ENCODE measurements at places on chromosomes 7 and 10.

DNA sequence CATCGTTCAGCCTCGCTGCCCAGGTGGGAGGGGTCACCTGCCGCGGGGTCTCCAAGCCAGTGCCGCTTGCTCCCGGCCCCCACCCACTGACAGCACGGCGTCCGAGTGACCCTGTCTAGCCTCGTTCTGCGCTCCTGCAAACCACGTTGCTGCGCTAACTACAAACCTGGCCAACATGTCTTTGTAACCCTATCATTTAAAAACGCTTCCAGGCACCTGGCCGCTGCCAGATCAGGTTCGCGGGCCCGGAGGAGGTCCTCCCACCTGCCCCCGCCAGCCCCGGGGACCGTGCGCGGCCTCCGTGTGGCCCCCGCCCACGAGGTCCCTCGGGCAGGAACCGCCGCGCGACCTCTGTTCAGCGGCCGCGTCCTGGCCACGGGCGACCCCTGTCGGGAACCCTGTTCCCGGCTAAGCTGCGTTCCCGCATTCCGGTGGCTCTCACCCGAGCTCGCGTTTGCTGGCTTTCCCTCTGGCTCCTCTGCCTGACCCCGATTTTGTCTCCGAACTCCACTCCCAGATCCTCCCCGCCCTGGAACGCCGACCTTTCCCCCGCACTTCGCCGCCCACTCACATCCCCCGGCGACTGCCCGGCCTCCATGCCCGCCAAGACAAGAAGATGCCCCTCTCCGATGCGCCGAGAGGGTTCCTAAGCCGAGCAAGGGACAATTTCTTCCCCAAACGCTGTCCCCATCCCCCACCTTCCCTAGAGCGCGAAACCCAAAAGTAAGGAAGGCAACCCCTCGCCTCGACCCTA is 2.4 kb downstream of the SFMBT2 start:
- DNase-seq, result no peak

GRCh38 chr10:8229153-8229552 is 174.7 kb downstream of the GATA3 start:
- no peak for DNase-seq

DNA sequence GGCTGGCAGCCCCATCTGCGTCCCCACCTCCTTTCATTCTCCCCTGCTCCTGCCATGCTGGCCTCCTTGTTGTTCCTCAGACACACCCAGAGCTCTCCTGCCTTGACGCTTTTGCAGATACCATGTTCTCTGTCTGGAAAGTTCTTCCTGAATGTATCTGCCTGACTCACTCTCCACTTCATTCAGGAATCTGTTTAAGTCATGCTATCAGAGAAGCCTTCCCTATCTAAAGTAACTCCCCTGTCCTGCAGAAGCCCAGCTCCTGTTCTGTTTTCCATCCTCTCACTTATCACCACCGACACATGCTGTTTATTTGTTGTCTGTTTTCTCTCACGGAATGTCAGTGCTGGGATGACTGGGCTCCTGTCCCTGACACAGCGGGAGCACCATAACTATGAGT is 82.0 kb downstream of the AFAP1L2 start:
- no peak for DNase-seq

DNA sequence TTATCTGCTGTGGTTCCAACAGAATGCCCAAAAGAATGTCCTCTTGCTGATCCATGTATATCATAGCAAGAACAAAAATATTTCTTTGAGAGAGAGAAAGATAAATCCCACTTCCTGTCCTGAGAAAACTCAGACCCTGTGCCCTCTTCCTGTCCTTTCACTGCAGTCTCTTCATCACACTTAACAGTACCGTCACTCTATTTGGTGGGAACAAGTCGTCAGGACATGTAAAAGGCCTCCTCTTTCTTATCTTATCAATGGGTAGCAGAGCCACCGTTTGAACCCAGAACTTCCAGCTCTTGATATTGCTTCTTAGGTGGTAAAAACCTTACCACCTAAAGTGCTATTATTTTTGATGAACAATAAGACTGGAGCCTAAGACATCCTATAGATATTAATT is 43.9 kb downstream of the CHRM2 start:
- no peak for DNase-seq

DNA sequence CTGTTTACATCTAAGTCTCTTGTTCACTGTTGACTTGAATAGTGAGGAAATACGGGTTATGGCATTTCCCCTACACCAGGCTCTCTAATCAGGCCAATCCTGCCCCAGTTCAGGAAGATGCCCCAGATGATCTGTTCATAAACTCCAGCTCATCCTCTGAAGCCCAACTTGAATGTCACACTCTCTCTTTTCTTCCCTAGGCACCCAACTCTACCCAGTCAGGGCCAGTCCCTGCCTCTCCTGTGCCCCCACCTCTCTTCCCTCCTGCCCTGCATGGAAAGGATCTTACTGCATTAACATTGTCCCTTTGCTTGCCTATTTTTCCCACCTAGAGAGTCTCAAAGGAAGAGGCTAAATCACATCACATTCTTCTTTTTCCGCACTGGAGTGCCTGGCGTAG is 10.6 kb upstream of the TRPV6 start:
- no peak for DNase-seq

DNA sequence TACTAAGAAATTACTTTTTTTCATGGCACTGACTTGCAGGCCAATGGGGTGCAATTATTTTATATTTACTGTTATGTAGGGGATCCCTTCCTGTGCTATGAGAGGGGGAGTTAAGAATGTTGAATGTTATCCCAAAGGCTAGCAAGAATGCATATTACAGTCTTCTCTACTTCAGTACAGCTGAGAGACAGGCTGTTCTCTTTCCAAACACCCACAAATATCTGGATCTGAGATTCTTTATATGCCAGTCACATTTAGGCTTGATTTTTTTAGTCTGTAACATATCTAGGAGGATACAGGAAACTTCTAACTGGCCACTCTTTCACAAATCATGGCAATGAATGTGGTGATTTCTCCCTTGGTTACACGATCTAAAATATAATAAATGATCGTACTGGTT is 266.4 kb upstream of the FZD8 start:
- no peak for DNase-seq

DNA sequence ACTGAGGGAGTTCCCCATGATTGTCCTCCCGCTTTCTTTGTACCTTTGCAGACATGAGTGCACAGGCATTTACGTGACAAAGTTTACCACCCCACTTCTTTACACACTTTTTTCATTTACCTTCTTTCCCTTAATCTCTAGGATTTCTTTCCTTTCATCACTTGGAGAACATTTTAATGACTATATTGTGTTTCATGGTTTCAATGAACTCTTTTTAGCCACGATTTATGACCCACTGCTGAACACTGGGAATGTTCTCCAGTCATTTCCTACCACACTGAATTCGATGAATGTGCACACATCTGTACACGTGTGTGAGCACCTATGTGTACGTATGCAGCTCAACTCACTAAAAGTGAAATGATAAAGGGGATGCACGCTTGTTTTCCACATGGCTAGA is 371.7 kb upstream of the IGFBP3 start:
- DNase-seq, result no peak

GRCh38 chr10:517872-518475 is 171.5 kb downstream of the DIP2C start:
- no peak for DNase-seq

DNA sequence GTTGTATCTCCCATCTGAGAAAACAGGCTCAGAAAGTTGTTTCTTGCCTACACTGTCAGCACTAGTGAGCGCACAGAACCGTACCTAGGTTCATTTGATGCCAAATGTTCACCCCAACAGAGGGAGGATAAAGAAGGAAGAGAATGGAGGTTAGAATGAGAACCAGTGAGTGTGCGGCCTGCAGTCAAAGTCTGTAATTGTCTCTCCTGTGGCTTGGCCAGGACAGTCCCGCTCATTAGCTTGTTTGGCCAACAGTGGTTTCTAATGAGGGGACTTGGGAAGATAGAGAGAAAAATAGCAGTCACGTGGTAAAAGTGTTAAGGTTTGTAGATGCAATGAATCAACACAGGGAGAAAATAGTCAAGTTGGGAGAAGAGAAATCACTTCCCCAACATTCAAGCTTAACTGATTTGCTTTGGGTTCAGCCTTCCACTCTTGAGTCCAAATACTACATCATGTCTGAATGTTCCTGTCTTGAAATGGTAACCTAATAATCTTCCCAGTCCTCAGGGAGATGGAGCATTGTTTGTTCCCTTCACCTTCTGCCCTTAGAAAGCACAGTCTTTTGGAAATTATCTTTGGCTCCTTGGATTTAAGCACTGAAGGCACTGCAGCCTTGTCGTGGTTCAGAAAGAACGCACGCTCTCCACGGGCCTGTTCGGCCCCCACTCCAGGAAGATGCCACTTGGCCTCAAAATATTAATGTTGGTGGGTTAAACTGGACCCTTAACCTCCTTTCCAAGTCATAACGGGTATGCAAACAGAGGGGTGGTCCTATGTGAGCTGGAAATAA is 360.4 kb upstream of the ZNF32 start:
- DNase-seq, result no peak

GRCh38 chr10:129126982-129127381 is 340.1 kb upstream of the MGMT start:
- DNase-seq, result no peak

DNA sequence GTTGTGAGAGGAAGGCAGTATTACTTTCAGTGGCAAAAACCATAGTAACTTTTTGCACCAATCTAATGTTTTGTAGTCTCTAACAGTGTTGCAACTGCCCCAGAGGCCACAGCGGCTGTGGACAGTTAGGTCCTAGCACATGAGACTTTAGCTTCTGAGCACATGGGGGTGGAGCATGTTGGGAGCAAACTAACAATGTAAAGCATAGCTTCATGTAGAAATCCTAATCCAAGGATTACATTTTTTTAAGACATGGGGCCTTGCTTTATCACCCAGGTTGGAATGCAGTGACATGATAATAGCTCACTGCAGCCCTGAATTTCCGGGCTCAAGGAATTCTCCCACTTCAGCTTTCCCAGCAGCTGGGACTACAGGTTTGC is 49.0 kb downstream of the LAMB1 start:
- no peak for DNase-seq

GRCh38 chr7:24730018-24730369 is 27.3 kb downstream of the GSDME start:
- no peak for DNase-seq

- DNase-seq, result no peak
Measured at GRCh38 chr7:127380479-127380878, 12.0 kb downstream of the ZNF800 start.

GRCh38 chr10:1488970-1489548 is 248.3 kb downstream of the ADARB2 start:
- no peak for DNase-seq

DNA sequence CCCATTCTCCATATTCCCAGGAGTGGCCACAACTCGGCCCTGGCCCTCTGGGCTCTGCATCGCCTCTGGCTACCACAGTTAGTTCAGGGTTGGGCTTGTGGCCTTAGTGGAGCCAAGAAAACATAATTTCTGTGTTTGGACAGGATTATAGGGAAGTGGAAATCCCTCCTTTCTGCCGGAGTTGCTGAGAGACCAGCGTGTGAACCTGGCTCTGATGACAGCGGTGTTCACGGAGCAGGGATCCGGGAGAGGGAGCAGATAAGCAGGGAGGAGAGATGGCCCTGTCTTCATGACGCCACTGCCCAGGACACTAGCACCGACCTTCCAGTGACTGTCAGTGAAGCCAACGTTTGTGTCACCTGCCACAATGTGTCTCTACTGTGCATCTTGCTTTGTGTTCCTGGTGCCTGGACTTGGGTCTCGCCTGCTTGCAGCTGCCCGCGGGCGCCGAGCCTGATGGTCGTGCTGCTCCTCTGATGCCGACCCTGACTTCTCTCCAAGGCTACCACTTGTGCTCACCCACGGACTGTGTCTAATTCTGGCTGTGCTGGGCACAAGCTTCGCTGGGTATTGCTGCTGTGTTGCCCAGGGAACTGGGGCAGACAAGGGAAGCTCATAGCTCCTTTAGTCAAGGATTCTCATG is 67.0 kb upstream of the VIPR2 start:
- DNase-seq, result no peak

GRCh38 chr7:30466266-30466665 is 12.3 kb downstream of the NOD1 start:
- DNase-seq, result no peak

DNA sequence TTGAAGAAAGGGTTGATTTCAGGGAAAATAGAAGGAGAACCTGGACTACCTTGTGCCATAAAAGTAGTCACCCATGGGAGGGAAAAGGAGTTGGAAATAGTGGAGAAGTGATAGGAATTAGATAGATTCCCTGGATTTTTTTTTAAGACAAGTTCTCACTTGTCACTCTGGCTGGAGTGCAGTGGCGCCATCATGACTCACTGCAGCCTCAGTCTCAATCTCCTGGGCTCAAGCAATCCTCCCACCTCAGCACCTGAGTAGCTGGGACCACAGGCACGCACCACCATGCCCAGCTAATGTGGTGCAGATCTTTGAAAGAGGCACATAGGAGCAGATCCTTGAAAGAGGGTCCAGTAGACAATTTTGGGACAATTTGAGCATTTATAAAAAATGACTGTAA is 9.5 kb upstream of the BLNK start:
- DNase-seq, result no peak

DNA sequence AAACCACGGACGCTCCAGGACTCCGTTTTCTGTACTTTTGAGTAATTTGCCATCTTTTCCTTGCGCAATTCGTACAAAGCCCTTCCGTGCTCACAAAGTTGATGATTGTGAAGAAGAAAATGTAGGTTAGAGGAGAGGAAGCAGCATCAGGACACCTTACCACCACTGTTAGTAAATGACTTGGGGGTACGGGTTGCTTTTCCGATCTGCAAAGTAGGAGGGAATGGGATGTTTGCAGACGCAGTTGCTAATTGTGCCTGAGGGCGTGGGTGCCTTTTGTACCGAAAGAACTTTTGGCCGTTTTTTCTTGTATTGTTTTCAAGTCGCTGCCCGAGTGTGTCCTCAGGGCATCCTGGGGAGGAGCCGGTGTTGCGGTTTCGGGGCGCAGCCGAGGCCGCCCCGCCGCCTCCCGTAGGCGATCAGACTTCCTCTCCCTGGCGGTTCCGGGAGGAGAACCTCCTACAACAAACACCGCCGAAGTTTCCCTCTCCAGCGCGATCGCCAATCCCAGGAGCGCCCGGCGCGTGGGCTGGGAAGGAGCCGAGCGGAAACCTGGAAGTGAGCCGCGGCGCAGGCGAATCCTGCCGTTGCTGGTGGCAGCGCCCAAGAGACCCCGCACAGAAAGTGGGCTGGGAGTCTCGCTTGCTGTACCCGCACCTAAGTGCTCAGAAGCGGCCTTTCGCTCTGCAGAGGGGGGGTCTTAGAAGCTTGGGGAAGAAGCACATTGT is 1.0 kb downstream of the PRR15 start:
- no peak for DNase-seq

DNA sequence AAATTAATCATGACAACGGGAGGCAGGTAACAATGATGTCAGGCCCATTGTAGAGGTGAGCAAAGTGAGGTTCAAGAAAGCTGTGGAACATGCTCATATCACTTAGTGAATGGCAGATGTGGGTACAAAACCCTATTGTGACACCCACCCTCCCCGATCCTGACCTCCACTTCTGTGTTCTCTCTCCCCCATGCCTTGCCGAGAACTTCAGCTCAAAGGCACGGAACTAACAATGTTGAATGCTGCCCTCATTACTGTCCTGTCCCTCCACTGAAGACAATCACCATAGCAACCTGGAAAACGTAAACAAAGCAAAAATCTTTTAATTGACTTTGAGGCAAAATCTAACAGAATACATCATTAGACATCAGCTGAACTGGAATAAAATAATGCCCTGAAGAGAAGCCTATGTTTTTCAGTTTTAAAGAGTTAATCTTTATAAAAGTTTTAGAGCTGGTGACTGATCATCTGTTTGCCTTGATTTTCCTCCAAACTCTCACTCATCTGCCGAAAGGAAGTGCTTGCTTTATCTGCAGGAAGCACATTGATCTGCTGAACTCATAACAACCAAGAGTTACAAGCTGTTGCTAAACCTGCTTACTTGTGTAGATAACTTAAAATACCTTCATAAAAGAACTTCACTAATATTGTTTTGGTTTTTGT is 133.6 kb downstream of the CUBN start:
- no peak for DNase-seq

All from stimulated activated CD4-positive, alpha-beta T cell treated with anti-CD3 and anti-CD28 coated beads, TNF-alpha, amount 100 ng/mL, for 48 hours (primary cell).